ENCODE measurements at places on chromosomes 4 and X. TPM values are rescaled to one million over a fixed set of nuclear protein-coding genes. Genes with fewer than 3 reads are reported as not detected.

The MAGEA11 gene
- 0.77 TPM for total RNA-seq

The RPA4 gene
- total RNA-seq, result 6.1 TPM

The ARMCX5 gene
- total RNA-seq, result 33.7 TPM

The CORIN gene
- total RNA-seq, result 1.7 TPM

The ZDHHC15 gene
- total RNA-seq, result 8.0 TPM

The KIAA1210 gene
- 0.33 TPM for total RNA-seq

The ZAR1 gene
- total RNA-seq, result 0.44 TPM

The RASL11B gene
- 11.5 TPM for total RNA-seq

The CLDN34 gene
- not detected for total RNA-seq

The MUC7 gene
- 0.44 TPM for total RNA-seq

The STOX2 gene
- 40.6 TPM for total RNA-seq

The IL1RAPL1 gene
- 9.1 TPM for total RNA-seq

The HNRNPDL gene
- total RNA-seq, result 320 TPM

The GUCY2F gene
- not detected for total RNA-seq

The CXorf51B gene
- total RNA-seq, result not detected

The MAGEC1 gene
- not detected for total RNA-seq

The RAB33A gene
- total RNA-seq, result 8.0 TPM

The TSC22D3 gene
- total RNA-seq, result 94.8 TPM

The PAGE5 gene
- not detected for total RNA-seq

The CENPVL2 gene
- total RNA-seq, result 0.71 TPM

The CRMP1 gene
- total RNA-seq, result 148 TPM

The SERTM2 gene
- total RNA-seq, result 2.4 TPM

The BTK gene
- 3.1 TPM for total RNA-seq

The ALPK1 gene
- total RNA-seq, result 13.1 TPM

The NRK gene
- 40.8 TPM for total RNA-seq

The DCAF12L2 gene
- total RNA-seq, result 4.4 TPM

The ARHGAP10 gene
- total RNA-seq, result 37.3 TPM

The NSD2 gene
- total RNA-seq, result 121 TPM

The CLNK gene
- 0.16 TPM for total RNA-seq

The KCND1 gene
- 3.6 TPM for total RNA-seq

The CDX4 gene
- not detected for total RNA-seq

The FAT1 gene
- 179 TPM for total RNA-seq

The RHOXF2 gene
- not detected for total RNA-seq

The RTL9 gene
- 1.2 TPM for total RNA-seq

All from camera-type eye (tissue), 1 donor.